ENCODE measurements at places on chromosomes 3 and 15.

DNA sequence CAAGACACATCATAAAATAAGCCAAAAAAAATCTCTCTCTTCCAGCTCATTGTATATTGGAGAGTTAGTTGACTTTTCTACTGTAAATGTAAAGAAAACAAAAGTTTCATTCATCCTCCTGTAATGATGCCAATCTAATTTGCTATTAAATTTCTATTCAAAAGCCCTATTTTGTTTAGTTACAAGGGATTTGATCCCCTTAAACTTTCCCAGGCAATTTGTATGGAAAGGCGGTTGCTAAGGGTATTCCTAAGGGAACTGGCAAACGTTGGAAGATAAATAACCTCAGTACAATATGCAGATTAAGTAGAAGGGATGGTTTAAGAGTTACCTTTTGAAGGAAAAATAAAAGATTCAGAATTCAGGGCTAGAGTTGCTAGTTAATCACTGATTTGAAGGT, 352.7 kb downstream of the TIGIT start:
- DNase-seq: no peak

GRCh38 chr3:195063581-195064193, 207.3 kb downstream of the XXYLT1 start:
- DNase-seq: no peak

- no peak for DNase-seq
These were observed 1.6 kb downstream of the STRA6 start for GRCh38 chr15:74200871-74201419.

DNA sequence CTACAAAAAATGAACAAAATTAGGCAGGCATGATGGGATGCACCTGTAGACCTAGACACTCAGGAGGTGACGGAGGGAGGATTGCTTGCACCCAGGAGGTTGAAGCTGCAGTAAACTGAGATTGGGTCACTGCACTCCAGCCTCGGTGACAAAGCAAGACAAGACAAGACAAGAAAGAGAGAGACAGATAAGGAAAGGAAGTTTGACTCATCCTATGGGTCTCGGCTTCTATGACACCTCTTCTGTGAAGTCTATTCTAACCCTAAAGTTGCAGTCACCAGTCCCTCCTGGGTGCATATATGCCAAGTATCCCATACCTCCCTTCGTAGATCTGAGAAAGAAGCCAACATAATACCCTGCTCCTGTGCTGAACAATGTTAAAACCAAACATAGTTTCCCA, 7.9 kb upstream of the ZMAT3 start:
- no peak for DNase-seq

DNA sequence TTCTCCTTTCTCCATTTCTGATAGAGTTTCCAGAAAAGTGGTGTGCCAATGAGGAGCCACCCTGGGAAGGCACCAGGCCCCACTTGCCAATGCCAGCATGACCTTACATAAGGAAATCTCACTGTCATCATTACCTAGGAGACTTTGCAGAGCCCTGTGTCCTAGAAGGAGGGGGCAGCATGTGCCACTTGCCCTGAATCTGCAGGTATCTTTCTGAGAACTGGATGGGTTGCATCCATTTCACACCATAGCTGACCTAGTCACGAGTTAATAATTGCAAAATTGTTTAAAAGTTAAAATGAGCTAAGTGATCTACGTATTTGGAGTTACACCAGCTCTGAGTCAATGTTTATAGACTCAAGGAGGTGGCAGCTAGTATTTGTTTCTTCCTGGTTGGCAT, 14.3 kb downstream of the CA12 start:
- DNase-seq: no peak

- DNase-seq: no peak
These were observed 11.2 kb upstream of the ATP13A3 start for GRCh38 chr3:194497799-194498575.

GRCh38 chr3:119221779-119222320, 18.8 kb downstream of the B4GALT4 start:
- DNase-seq: no peak

DNA sequence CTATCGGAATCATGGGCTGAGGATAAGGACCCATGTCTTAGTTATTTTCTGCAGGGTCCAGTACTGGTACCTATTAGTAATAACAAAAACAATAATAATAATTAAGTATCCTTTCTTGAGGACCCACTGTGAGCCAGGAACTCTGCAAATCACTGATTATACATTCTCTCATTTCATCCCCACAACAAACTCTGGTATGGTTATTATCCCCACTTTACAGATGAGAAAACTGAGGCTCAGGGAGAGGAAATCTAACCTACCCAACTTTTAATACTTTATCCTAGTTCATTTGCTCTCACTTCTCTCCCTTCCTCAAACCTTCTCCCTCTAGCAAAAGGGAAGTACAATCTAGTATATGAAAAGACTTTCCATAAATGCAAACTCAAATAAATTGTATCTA, 528.4 kb upstream of the PROK2 start:
- no peak for DNase-seq

DNA sequence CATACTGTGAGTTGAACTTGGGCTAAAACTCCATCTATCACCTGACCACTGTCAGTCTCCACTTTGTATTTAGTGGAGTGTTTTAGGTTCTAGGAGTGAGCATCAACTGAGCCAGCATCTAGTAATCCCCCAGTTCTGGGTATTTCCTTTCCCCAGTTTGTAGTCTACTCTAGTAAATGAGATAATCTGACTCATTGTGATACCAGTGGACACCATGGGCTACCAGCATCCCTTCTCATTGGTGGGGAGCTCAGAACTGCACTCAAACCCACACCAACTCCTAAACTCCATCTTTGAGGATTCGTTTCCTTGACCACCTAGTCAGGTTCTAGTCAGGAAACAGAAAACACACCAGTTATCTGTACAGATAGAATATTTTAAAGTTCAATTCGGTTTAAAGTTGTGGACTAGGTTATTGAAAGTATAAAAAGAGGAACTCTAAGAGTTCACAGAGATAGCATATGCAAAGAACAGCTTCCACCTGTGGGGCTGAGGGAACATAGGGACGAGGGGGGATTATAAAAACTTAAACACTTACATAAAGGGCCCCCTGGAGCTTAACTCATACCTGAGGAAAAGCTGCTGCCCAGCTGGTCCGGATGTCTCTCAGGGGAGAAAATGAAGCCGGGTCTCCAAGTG, 36.0 kb downstream of the LEO1 start:
- no peak for DNase-seq

GRCh38 chr3:31165399-31165860, 271.0 kb upstream of the GADL1 start:
- no peak for DNase-seq

DNA sequence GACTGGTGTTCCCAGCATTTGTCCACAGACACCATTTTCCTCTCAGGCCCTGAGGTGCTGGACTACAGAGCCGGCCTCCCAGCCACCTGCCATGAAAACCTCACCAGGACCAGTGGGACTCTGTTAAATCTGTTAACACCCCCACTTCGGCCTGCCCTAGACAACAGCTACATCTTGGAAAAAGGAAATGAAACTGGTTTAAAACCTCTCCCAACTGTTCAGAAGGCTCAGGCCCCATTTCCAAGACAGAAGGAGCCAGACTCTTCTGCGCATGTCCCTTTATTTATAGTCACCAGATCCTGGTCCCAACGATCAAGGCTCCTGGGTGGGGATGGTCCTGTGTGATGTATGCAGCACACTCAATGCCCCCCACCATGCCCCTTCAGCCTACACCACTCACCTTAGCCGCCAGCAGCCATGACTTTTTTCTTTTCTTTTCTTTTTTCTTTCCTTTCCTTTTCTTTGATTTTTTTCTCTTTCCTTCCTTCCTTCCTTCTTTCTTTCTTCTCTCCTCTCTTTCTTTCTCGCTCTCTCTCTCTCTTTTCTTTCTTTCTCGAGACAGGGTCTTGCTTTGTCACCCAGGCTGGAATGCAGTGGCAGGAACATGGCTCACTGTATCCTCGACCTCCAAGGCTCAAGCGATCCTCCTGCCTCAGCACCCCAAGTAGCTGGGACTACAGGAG, 25.5 kb upstream of the FLNB start:
- DNase-seq: no peak

DNA sequence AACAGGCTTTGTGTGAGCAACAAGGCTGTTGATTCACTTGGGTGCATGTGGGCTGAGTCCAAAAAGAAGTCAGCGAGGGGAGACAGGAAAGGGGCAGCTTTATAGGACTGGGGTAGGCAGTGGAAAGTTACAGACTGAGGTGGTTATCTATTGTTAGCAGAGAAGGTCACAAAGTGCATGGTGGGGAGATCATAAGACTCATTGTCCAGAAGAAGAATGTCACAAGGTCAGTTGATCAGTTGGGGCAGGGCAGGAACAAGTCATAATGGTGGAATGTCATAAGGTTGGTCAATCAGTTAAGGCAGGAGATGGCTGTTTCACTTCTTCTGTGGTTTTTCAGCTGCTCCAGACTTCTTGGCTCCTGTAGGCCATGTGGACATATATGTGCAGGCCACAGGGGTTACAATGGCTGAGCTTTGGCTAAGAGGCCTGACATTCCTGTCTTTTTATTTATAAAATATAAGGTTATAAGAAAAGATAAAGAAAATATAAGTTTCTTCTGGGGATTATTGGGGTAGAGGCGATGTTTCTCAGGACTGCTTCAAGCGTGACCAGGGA, 69.5 kb upstream of the SNTN start:
- no peak for DNase-seq

- DNase-seq: no peak
These were observed 11.8 kb downstream of the ST6GAL1 start for GRCh38 chr3:186942168-186942567.

DNA sequence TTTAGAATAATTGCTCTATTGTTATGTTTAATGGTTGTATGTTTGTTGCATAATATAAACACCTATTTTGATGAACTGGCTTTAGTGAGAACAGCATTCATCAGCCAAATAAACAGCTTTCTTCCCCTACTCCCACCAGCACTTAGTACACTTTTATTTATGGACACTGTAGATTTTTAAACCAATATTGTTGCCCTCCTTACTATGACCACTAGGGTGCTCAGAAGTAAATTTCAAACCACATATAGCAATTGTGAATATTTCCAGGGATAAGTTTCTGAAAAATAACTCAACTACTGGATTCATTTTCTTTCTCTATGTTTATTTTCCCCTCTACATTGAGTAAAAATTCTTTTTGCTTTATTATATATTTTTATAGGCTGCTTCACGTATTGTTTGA, 84.7 kb upstream of the PTX3 start:
- DNase-seq: no peak

- DNase-seq: no peak
These were observed 94.0 kb upstream of the THBS1 start for GRCh38 chr15:39486621-39487457.

DNA sequence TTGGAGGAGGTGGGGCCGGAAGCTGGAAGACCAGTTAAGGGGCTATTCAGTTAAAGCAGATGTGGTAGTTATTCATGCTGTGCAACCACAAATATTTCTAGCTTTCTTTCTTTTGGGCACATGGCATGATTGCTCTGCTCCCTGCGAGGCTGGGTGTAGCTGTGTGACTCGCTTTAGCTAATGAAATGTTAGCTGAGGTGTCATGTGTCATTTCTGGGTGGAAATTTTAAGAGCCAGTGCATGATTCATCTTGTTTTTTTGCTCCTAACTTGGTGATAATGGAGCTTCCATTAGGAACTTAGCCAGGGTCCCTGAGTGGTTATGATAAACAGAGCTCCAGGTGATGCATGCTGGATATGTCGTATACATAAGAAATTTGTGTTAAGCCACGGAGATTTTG, 300.6 kb downstream of the SATB1 start:
- DNase-seq: no peak

GRCh38 chr15:76840830-76841460, 64.2 kb downstream of the SCAPER start:
- DNase-seq: no peak

DNA sequence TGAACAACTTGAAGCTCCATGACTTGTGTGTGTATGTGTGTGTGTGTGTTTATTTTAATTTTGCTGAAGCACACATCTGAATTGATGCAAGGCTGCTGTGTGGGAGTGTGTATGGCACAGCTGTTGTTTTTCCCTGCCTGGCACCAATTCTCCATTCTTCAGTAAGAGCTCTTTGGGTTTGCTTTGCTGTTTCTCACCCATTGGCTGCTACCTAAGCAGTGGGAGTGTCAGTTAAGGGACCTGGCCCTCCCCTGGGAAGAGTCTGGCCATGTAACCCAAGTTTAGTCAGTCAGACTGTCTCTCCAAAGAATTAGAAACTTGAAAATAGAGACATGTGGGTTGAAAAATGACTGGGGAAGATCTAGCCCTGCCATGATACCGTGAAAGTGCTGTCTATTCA, 126.2 kb upstream of the SYNPR start:
- DNase-seq: no peak

GRCh38 chr3:176692966-176693785, 504.1 kb downstream of the TBL1XR1 start:
- DNase-seq: no peak

- no peak for DNase-seq
These were observed 513 bp downstream of the SS18L2 start for GRCh38 chr3:42590989-42591756.

DNA sequence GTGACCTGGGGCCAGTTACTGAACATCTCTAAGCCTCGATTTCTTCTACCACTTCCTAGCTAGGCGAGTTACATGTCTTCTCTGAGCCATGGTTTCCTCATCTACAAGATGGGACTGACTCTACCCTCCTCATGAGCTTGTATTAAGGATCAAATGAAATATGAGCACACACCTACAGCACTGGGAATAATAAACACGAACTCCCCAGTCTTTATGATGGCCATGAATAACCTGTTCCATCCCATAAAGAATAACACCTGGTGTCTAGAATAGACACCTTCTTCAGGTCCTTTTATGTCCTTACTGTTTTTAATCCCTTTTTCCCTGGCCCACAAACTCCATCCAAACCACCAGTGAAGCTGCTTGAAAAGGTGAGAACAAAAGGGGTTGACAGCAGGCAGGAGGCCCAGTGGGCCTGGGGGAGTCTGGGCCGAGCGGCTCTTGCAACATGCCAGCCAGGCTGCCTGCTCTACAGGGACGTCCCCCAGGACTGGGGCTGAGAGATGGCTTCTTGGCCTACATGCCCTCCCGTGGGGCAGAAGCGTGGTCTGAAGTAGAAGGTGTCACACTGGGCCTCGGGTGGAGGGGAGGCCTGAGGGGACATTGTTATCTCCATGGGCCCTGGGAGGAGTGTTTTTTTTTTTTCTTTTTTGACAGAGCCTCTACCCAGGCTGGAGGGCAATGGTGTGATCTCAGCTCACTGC, 178.2 kb downstream of the RAB11A start:
- DNase-seq: no peak

GRCh38 chr15:62850318-62850717, 192.2 kb upstream of the TPM1 start:
- no peak for DNase-seq

- DNase-seq: no peak
These were observed 48.4 kb upstream of the GRIP2 start for GRCh38 chr3:14588425-14589112.

GRCh38 chr3:66181764-66182163, 39.0 kb upstream of the SLC25A26 start:
- DNase-seq: no peak

- DNase-seq: no peak
These were observed 2.6 kb downstream of the ZBTB47 start for GRCh38 chr3:42655980-42656679.

- no peak for DNase-seq
These were observed 285.9 kb downstream of the XXYLT1 start for GRCh38 chr3:194985031-194985578.
